ENCODE measurements at places on chromosomes 12 and 14.

GRCh38 chr14:104708606-104709268 lies 15.3 kb upstream of the ADSS1 start:
- DNase-seq, result peak; percentile 27

DNA sequence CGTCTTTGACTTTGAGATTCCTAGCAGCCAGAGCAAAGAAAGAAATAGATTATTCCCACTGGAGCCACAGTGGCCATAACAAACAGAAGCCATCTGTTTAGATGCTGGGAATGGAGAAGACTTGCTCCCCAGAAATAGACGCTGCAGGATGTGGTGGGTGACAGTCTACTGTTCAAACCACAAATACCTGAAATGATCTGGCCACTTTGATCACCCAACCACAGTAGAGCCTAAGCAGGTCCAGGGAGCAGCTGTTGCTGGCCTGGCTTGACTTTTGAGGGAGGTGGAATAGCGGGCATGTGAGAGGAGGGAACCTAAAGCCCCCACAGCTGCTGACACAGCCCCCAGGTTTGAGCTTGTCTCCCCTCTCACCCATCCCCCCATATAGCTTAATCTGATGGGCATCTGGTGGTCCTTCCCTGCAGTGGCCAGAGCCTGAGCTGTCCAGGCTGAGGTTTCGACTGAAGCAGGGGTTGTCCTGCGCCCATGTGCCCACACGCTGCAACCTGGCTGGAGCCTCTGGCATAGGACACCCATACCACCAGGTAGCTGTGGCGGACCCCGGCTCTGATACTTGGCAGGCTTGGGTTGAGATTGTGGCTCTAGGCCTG lies 38.7 kb downstream of the SH2B3 start:
- DNase-seq, result no peak

DNA sequence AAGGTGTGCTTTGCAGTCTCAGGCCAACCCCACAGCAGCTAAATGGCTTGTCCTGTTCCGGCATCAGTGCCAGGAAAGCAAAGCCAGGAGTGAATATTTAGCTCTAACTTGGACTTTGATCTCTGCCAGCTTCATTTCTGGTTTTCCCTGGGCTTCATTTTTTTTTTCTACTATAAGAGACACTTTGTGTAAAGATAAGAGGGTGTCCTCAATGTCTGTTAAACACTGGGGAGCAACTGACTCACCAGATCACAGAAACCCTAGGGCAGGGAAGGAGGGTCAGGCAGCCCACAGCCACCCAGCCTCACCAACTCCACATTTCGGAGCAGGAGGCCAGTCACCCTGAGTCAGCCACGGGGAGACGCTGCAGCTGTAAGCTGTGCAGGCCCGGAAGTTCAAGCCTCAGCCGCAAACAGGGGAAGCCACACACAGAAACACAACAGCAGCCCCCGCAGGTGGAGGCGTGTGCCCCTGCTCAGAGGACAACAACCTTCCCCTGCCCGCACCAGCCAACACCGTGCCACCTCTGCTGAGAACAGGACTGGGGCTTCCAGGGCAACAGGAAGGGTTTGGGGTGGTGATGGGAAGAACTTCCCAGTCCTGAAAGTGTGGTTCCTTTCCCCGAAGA lies 6.3 kb downstream of the TNFRSF1A start:
- DNase-seq, result no peak

DNA sequence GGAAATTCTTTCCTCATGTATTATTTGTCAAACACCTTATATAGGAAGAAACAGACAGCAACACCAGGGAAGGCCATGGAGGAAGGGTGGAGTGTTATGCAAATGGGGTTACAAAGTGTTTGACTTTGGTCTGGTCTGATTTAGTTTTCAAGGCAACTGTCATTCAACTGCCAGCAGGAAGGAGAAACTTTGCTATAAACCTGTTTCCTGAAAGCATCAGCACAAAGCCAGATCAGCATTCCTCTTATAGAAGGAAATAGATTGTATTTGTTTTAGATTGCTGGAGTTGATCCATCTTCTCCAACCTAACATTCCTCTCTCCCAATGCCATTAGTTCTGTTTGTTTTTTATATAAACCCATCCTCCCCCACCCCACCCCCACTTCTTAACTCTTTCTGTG lies 65.7 kb downstream of the STAB2 start:
- no peak for DNase-seq

DNA sequence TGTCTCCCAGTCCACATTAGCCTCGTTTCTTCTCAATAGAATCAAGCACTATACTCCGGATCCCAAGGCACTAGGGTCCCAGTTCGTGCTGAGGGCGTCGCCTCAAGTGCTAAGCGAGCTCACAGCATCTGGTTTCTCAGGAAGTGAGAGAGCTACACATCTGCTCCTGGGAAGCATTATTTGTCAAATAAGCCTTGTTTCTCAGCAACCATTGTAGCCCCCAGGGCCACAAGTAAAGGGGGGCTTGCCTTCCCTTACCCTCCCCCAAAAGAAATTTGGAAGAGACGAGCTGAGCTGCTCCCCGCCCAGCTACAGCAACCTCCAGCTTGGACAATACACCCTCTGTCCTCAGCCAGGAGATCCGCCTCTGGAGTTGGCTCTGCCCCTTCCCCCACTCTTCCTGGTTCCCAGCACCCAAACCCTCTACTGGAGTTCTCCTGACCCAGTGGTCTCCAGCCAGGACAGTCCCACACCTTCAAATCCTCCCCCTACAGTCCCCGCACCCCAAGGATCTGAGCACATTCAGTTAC lies 5.7 kb upstream of the TNS2 start:
- no peak for DNase-seq

GRCh38 chr14:55536204-55536708 lies 43.8 kb upstream of the KTN1 start:
- DNase-seq, result no peak

- DNase-seq, result no peak
Observed at GRCh38 chr12:53326460-53327185, 5.2 kb upstream of the AAAS start.

- DNase-seq, result no peak
Observed at GRCh38 chr12:47378222-47378582, 298.4 kb upstream of the AMIGO2 start.

All from NCI-H1092 treated with DMSO at 0.1 percent for 48 hours (cell line).